NCI-H1092 treated with DMSO at 0.1 percent for 48 hours (cell line): ENCODE measurements at places on chromosomes 6 and 20.
A peak's percentile ranks its signal among the peaks of the same experiment; 100 is the strongest.

- no peak for DNase-seq
Measured at GRCh38 chr6:45531999-45532595, 154.4 kb upstream of the SUPT3H start.

- no peak for DNase-seq
Measured at GRCh38 chr6:89002523-89002922, 39.1 kb upstream of the RNGTT start.

- no peak for DNase-seq
Measured at GRCh38 chr6:24107294-24107693, 18.7 kb upstream of the NRSN1 start.

GRCh38 chr6:87436435-87436834, 28.7 kb downstream of the CFAP206 start:
- no peak for DNase-seq

- DNase-seq: no peak
Measured at GRCh38 chr6:91877994-91878393, 1291.1 kb upstream of the MAP3K7 start.

GRCh38 chr6:114419175-114419574, 76.4 kb upstream of the HS3ST5 start:
- DNase-seq: no peak

DNA sequence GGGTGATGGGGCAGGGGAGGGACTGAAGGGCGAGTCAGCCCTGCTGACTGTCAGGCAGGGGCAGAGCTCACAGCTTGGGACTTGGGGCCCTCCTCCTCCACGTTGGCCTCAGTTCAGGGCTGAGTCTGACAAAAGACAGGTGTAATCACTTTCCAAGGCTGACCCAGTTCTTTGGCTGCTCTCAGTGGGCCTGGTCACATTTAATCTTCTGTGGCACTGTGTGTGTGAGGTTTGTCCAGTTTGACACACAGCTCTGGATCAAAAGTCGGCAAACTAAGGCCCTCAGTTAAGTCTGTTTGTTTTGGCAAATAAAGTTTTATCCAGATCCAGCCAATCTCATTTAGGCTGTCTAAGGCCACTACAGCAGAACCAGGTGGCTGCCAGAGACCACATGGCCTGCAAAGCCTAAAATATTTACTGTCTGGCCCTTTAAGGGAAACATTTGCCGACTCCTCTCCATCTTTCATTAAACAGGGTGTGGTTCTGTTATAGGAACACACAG, 5.1 kb upstream of the MAP1LC3A start:
- DNase-seq: no peak

DNA sequence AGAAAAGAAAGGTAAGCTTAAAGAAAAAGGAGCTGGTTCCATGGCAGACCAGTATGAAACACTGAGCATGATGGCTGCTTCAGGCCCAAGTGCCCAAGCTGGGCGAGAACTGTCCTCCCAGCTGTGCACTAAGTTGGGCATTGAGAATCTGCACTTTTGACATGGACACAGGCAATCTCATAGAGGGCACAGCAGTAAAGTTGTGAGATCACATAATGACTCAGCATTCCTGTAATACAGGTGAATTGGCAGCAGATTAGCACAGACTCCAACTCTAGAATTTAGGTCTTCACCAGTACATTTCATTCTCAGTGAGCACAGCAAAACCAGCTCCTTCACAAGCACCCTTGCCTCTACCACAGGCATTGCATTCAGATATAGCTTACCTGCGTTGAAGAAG, 343.4 kb downstream of the PKHD1 start:
- DNase-seq: no peak

GRCh38 chr6:27867051-27867944, 44.9 kb downstream of the OR2B2 start:
- DNase-seq: peak; percentile 66

- no peak for DNase-seq
Measured at GRCh38 chr20:11271319-11271718, 597.5 kb upstream of the JAG1 start.

DNA sequence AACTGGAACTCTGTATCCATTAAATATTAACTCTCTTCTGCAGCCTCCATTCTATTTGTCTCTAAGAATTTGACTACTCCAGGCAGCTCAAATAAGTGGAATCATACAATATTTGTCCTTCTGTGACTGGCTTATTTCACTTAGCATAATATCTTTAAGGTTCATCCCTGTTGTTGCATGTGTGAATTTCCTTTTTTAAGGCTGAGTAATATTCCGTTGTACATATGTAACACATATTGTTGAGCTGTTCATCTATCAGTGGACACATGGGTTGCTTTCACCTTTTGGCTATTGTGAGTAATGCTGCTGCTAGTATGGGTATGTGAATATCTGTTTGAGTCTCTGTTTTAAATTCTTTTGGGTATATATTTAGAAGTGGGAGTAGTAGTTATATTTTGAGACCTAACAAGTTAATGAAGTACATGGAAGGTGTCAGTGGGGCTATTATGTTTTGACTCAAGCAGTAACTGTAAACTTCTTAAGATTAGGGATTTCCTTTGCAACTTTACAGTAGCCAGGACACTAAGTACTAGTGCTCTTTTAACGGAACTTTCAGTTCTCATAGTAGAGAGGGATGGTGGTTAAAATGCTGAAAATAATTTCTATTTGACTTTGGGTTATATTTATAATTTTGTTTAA, 29.7 kb upstream of the TMEM217 start:
- no peak for DNase-seq

DNA sequence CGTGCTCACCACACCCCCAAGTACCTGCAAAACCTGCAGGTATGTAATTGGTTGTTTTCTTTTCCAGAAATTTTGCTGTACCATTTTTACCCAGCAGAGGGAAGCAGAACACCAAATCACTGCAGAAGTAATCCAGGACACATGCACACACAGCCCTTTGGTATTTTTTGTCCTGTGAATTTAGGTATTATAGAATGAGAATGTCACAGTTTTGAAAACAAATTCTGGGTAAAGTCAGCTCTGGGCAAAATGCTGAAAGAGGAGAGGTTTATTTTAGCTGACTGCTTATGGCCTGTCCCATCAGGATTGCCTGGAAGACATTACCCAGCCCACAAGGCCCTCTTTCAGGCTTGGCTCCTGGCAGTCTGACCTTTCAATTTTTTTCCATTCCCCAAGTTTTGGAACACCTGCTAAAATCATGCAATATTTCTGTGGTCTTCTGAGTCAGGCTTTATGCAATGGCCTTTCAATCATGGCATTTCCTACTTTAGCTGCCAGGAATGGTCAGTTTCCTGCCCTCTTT, 3.5 kb upstream of the EFHC1 start:
- peak; percentile 43 for DNase-seq
